ENCODE measurements at places on chromosomes 7 and 10. TPM values are rescaled to one million over a fixed set of nuclear protein-coding genes. Genes with fewer than 3 reads are reported as not detected.

The ANKRD30A gene
- total RNA-seq, result not detected

- no peak for DNase-seq
- H3K36me3 ChIP-seq, result no peaks in the 10 kb centered on the region
- no peaks in the 10 kb centered on the region for H3K27me3 ChIP-seq
- H3K4me1 ChIP-seq, result peaks cover 15% of the 10 kb centered on the region
- no peak overlapping the region for H3K27ac ChIP-seq
- no peak overlapping the region for H3K4me3 ChIP-seq
These were observed 72.0 kb upstream of the FOXP2 start for GRCh38 chr7:114342431-114343179.

The VWC2 gene
- not detected for total RNA-seq

The PTPRZ1 gene
- total RNA-seq, result 0.38 TPM

DNA sequence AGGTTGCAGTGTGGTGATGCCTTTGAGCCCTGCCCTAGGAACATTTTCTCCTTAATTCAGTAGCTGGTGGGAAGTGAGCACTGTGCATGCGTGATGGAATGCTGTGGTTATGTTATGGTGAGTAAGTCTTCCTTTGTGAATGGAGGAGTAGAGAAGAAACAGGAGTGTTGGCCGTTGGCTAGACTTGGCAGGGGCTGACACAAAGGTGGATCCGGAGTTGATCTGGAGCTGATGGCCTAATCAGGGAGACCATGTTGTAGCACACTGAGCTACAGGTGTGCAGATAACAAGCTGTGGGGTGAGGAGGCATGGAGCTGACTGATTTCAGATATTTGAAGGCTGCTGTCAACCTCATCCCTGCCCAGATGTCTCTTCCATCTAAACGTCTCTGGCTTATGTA, 122.3 kb downstream of the CNNM2 start:
- H3K27me3 ChIP-seq, result no peaks in the 10 kb centered on the region
- H3K4me1 ChIP-seq, result peaks cover 33% of the 10 kb centered on the region
- H3K4me3 ChIP-seq, result no peak overlapping the region
- H3K27ac ChIP-seq, result no peak overlapping the region
- H3K36me3 ChIP-seq, result no peaks in the 10 kb centered on the region

Measured in osteocyte (in vitro differentiated cells).